ENCODE measurements at places on chromosomes 7 and 10.
A peak's percentile ranks its signal among the peaks of the same experiment; 100 is the strongest.

DNA sequence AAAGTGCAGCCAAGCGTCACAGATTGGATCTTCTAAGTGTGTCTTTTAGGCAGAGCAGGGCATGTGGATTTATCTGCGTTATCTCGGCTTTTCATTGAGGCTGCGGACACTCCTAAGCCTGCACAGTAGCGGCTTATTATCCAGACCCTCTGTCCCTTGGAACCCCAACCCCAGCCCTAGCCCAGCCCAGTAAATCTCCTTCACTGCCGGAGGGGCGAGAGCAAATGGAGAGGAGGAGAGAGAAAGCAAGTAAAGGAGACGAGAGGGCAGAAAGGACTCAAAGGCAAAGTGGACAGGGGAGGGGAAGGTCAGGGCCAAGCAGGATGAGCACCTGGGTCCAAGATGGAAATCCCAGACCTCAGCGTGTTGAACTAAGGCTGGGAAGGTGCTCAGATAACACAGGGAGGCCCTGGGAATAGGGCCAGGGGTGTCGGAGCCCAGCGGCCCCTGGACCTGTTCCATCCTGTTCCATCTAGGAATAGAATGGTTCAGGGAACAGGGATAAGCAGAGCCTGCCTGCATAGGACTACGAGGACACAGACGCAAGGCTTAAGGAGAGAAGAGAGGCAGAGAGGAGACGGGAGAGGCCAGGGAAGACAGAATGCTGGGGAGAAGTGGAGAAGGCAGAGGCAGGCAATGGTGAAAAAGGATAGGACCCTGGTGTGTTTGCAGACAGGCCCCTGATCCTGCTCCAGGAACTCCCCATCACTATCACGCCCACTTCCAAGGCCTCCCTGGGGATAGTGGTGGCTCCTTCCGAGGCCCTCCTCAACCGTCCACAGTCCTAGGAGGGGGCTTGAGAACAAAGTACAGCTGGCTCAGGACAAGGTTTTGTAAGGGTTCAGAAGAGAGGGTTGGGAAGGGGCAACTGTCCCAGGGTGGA, 99.6 kb downstream of the CHST15 start:
- no peak for DNase-seq

DNA sequence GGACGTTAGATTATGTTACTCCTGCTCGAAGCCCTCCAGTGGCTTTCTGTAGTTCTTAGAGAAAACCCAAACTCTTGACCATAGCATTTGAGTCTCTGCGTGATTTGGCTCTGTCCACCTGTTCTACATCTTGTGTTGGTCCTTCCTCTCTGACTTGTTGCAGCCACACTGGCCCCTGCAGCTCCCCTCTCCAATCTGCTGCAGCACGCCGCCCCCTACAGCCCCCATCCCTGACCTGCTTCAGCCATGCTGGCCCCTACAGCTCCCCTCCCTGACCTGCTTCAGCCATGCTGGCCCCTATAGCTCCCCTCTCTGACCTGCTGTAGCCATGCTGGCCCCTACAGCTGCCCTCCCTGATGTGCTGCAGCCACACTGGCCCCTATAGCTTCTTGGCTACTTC, 29.2 kb downstream of the TRRAP start:
- no peak for DNase-seq

DNA sequence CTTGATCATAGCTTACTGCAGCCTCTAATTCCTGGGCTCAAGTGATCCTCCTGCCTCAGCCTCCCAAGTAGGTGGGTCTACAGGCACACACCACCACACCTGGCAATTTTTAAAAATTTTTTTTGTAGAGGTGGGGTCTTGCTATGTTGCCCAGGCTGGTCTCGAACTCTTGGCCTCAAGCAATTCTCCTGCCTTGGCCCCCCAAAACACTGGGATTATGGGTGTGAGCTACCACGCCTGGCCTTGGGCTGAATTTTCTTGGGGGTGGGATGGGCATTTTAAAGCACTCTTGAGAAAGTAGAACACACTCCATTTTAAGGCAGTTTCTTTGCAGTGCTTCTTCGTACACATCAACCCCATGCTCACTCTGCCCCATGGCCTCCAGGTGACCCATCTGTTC, 28.7 kb downstream of the TBXAS1 start:
- no peak for DNase-seq

GRCh38 chr10:116880716-116881482, 31.6 kb downstream of the ENO4 start:
- DNase-seq, result no peak

GRCh38 chr10:26857991-26858706, 2.6 kb downstream of the ABI1 start:
- DNase-seq, result no peak

- no peak for DNase-seq
Measured at GRCh38 chr10:132975831-132976682, 33.7 kb upstream of the CFAP46 start.

GRCh38 chr10:133245439-133246235, 8.0 kb downstream of the VENTX start:
- DNase-seq, result no peak

- DNase-seq, result no peak
Measured at GRCh38 chr7:116315803-116316202, 105.5 kb downstream of the TES start.

- DNase-seq, result no peak
Measured at GRCh38 chr7:22267930-22268615, 88.9 kb downstream of the RAPGEF5 start.

DNA sequence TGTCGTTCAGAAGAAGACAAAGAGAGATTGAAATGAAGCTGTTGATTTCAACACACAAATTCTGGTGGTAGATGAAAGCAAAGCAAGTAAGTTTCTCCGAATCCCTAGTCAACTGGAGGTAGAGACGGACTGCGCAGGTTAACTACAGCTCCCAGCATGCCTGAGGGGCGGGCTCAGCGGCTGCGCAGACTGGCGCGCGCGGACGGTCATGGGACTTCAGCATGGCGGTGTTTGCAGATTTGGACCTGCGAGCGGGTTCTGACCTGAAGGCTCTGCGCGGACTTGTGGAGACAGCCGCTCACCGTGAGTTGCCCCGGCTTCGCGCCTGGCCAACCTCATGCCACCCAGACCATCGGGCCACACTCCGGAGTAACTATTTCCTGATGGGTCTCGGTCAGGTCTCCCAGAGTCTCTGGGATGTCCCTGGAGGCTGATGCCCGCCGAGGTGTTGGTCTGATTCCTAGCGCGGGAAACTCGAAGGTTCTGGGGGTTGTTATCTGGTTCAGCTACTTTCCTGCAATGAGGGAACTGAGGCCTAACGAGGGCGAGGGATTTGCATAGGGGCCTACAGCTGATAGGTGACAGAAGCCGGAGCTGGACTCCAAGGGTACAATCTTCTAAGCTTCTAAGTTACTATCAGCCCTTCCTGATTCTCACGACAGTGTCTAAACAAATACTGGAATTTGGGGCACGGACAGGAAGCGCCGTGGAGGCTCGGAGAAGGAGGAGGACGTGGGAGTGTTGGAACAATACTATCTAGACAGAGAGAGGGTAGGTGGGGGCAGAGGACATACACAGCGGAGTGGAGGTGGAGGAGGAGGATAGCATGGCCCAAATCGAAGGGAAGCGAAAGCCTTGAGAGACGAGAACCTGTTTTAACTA, at the start of gene RPP30:
RPP30 (plus strand) TSS at position 209 of the 882 bp plus-strand sequence; CDS start at position 222, 13 bp downstream.
- peak; percentile 80 for DNase-seq

DNA sequence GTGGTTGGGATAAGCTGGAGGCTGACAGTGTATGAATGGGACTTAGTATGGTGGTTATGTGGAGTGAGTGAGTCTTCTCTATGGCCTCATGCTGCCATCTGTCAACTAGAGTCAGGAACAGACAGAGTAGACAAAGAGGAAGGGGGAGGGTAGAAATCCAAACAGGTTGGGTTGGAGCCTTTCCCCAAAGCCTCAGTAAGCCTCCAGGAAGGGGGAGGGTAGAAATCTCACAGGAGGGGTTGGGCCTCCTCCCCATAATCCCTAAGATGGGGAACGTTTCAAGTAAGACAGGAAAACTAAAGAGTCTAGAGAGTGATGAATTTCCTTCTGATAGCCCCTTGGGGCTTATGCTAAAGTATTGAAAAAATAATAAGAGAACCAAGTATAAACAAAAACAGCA, 2.0 kb upstream of the AKR1B15 start:
- DNase-seq, result no peak

DNA sequence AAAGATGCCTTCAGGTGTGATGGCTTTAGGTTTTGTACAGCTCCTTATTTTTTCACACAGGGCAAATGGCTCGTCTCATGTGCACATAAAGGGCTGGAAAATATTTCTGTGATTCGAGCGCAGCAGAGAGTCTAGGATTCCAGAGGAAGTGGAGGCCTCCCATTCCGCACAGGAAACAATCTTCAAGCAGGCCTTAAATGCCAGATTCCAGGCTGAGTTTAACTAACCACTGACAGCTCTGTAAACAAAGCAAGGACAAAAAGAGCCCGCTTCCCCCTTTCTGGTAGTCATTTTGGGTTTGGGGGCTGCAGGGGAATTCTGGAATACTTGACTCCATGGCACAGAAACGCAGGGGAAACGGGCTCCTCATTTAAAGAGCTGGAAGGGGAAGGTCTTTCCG, 87.2 kb downstream of the CALD1 start:
- no peak for DNase-seq

DNA sequence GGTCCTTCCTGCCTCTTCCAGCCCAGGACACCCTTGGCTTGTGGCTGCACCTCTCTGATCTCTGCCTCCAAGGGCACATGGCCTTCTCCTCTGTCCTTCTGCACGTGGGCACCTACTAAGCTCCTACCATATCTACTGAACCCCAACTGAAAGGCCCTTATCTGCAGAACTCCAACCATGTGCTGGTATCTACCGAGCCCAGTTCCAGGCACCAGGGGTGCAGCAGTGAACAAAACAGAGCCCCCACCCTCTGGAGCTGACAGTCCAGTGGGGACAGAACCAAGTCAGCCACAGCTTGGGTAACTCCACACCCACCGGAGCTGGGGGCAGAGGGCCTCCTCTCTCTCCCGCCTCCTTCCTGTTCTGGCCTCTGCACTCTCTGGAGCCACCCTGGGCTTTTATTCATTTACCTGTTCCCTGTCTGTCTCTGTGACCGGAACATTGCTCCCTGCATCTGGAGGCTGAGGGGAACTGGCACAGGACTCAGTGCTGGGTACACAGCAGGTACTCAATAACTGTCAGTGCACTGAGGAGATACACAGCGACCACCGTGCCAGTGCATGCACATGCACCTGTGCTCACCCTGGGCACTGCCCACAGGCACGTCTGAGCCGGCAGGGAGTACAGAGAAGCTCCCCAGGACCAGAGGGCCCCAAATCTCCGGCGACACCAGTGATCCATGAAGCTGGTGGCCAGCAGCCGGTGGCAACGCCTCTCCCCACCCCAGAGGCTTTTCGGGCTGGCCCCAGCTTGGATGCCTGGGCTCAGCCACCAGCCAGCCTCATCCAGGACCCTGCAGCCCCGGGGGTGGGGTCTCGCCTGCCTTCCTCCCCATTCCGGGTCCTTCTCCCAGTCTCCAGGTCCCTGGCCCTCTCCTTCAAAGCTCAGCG, 2.0 kb downstream of the MICALL2 start:
- DNase-seq, result no peak

GRCh38 chr10:326894-327635, 191.8 kb downstream of the ZMYND11 start:
- DNase-seq, result no peak

- no peak for DNase-seq
Measured at GRCh38 chr10:10644008-10644646, 373.5 kb upstream of the CELF2 start.

DNA sequence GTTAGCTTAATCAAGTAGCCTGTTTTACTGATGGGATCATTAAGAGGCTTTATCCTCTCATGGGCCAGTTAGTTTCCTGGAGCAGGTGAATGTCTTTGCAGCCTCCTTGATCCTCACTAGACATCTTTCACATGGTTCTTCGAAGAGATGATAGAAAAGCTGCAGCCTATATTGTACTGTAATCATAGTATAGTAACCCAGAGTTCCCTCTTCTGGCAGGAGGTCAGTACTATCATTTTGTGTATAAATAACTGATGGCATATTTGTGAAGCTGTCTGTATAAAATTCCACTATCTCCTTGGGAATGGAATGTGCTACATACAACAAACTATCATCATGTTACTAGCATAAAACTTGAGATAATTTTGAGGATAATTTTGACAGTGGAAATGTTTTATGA, 123.8 kb upstream of the PRPS1L1 start:
- DNase-seq, result no peak

DNA sequence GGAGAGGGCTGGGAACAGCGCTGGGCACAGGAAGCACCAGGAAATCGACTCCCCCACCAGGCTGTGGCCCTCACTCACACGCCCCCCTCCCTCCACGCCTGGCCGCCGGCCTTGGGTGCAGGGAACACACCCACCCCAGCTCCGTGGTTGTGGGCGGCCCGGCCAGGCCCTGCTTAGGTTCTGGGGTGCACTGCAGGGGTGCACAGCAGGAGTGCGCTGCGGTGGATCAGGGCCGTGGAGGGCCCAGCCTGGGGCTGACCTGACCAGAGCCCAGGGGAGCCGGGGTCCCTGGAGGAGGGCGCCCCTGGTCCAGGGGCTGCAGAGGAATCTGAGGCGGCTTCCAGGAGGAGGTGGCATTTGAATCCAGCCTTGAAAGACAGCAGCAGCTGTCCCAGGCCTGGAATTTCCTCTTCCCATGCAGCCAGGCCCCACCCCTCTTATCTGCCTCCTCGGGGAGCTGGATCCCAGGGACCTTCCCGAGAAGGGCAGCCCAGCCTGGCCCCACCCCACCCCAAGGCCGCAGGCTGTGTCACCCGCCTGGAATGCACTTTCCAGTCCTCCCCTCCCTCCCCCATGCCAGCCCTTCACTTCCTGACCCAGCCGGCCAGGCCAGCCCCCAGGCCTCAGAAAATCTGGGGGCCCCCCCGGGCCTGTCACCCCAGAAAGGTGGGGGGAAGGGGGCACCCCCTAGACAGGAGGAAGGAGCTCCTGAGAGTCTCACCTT, 18.4 kb upstream of the PDGFA start:
- DNase-seq, result no peak

DNA sequence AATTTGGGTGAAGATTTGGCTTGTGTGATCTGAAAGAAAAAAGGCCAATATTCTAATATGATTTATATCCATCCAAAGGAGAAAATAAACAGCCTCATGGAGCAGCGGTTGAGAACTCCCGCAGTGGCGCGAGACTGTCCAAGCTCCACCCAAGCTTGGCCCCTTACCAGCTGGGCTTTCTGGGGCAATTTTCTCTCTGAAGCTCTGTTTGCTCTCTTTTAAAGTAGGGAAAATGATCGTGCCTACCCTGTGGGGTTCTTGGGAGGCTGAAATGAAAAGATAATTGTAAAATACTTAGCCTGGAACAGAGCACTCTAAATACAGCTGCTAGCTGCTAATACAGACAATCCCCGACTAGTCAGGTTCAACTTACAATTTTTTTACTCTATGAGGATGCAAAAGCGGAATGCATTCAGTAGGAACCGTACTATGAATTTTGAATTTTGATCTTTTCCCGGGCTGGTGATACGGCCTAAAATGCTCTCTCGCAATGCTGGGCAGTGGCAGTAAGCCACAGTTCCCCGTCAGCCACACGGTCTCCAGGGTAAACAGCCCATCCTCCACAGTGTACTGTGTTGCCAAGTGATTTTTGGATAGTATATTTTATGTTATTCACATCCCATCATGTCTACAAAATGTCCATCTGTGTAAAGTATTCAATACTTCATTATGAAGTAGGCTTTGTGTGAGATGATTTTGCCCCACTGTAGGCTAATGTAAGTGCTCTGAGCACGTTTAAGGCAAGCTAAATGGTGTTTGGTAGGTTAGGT, 137.7 kb downstream of the CHN2 start:
- no peak for DNase-seq

GRCh38 chr7:36312064-36312914, 77.4 kb upstream of the ANLN start:
- DNase-seq, result no peak
